ENCODE measurements at places on chromosomes 4 and X.

- DNase-seq = no peak
Measured at GRCh38 chr4:6194458-6195195, 5.7 kb downstream of the JAKMIP1 start.

DNA sequence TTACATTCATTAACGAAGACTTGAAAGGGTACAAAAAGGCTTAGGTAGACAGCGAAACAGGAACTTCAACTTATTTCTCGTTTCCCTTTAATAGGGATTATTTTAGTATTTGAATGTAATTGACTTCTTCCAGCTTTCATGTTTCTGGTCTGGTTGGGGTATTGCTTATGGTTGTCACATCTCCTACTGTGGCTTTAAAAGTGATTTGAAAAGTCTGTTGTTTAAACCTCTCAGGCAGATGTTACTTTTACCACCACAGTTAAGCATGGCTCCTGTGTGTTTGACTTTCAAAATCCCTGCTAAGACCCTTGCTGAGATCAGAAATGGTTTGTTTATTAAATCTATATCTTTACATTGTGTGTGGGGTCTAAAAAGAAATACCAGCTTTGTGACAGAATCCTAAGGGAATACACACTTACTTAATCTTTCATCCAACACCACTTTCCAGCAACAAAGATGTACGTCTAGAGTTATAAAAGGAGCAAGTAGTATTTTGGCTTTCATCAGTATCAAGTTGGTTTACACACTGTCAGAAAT lies 661.2 kb downstream of the FAT4 start:
- no peak for DNase-seq

GRCh38 chrX:70774223-70774622 lies 134.3 kb downstream of the TEX11 start:
- DNase-seq = no peak

DNA sequence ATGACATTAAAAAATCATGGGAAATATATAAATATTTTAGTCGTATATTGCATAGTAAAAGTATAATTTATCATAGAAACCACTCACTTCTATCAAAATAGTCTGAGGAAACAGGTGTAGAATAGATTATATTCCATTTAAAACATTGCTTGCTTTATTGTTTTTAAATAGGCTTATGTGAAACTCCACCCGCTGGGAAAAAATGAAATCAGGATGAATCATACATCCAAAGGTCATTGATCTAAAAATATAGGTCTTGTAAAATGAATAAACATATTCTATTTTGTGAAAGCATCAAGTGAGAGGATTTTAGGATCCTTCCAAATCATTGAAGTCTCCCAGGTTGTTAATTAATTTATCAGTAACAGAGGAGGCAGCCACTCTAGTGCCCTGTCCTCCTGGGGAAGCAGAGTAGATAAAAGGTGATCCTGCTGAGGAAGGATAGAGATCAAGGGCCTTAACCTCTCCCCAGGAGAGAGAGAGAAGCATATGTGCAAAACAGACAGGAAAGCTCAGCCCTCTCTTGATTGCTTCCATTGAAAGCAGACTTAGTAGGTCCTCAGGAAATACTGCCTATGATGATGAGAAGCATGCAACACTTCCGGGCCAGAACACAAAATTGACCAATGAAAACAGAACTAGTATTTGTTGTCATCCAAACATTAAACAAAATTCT lies 96.8 kb upstream of the MAP9 start:
- DNase-seq = no peak

DNA sequence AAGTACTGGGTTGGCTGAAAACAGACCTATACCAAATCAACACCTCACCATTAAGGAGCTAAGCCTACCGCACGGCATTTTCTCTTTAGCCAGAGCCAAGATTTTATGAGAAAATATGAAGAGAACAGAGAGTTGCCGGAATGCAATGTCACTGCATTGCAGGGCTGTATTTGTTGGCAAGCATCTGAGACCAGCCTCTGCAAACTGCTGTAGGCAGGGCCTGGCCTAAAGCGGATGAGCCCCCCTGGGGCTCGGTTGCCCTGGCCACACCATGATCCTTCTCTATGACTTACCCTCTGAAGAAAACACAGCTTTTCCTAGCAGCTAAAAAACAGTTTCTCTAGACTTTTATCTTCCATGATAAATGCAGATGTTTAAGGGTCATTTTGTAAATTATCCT lies 120.5 kb upstream of the SORBS2 start:
- DNase-seq = no peak

GRCh38 chr4:83320548-83320947 lies 14.1 kb downstream of the HPSE start:
- DNase-seq = no peak

GRCh38 chr4:78797777-78798284 lies 21.7 kb downstream of the BMP2K start:
- no peak for DNase-seq

- no peak for DNase-seq
Measured at GRCh38 chr4:47359891-47360290, 103.6 kb downstream of the COMMD8 start.

DNA sequence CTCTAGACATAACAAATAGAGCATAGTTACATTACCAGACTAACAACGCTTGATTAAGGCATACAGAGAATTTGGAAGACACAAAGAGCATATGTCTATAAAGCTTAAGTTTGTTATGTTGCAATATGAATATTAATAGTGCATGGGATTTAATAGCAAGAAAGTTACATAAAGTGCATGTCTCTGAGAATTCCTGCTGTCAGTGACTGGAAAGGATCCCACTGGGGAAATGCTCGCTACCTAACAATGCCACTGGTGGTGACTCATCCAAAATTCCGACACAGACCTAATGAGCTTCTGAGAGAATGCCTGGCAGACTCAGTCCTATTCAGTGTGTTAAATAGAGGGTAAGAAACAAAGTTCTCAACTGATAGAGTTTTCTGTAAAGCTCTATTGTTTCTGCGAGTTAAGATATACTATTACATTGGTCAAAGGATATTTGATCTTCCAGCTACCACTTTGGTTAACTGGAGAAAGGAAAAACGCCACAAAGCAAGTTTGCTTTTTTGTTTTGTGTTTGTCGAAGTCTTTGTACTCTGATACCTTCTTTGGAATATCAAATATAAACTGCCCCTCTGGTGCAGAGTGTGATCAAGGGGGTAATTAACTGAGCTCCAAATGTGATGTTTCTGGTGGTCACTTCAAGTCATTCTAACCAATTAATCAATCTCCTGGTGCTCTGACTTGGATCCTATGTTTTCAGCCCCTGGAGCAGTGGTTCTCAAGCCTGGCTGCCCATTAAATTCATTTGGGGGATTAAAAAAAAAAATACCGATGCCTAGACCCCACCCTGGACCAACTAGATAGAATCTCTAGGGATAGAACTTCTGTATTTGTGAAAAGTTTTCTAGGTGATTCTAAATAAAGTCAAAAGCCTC lies 107.9 kb downstream of the PALLD start:
- no peak for DNase-seq

- no peak for DNase-seq
Measured at GRCh38 chr4:143282211-143282707, 54.4 kb upstream of the GAB1 start.

GRCh38 chr4:88619971-88620370 lies 27.7 kb downstream of the HERC3 start:
- DNase-seq = no peak

GRCh38 chr4:22780317-22780716 lies 87.6 kb downstream of the GBA3 start:
- no peak for DNase-seq

GRCh38 chrX:53452812-53453211 lies 18.6 kb upstream of the HSD17B10 start:
- no peak for DNase-seq

GRCh38 chr4:33160126-33160525 lies 2440.0 kb downstream of the PCDH7 start:
- no peak for DNase-seq

- no peak for DNase-seq
Measured at GRCh38 chr4:157270108-157270507, 49.6 kb downstream of the GRIA2 start.

DNA sequence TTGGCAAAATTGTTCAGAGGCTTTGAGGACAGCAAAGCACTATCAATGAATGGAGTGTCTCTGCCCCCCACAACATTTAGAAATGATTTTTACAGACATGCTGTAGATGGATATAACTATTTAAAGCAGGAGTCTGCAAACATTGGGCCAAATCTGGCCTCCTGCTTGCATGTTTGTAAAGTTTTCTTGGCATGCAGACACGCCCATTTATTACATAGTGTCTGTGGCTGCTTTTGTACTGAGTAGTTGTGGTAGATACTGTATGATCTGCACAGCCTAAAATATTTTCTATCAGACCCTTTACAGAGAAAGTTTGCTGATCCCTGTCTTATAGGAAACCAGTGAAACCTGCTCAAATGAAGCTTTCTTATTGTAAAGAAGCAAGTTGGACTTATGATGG lies 45.5 kb upstream of the PHEX start:
- DNase-seq = no peak

DNA sequence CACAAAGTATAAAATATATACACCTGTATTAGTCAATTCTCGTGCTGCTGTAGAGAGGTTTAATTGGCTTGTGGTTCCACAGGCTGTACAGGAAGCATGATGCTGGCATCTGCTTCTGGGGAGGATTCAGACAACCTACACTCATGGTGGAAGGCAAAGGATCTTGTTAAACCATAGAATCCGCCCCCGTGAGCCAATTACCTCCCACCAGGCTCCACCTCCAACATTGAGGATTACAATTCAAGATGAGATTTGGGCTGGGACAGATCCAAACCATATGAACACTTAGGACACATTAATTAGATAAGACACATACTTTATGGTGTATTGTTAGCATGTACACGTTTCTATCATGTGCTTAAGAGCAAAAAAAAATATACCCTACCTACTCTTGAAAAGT lies 22.1 kb upstream of the SORBS2 start:
- DNase-seq = no peak

DNA sequence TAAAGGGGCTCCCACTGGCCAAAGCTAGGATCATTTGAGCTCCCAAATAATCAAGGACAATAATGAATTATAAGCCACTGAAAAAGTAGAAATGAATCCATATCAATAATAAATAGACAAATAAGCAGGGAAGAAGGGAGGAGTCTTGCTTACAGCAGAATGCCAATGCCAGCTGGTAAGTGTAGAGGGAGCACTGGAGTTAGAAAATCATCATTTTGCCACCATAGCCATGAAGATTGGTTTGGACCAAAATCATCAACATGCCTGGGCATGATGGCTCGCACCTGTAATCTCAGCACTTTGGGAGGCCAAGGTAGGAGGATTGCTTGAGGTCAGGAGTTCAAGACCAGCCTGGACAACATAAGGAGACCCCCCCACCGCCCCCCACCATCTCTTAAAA lies 20.4 kb upstream of the SH3KBP1 start:
- no peak for DNase-seq

- no peak for DNase-seq
Measured at GRCh38 chr4:128384091-128384520, 96.5 kb upstream of the PGRMC2 start.

GRCh38 chrX:15864629-15865028 lies 10.0 kb upstream of the AP1S2 start:
- no peak for DNase-seq

DNA sequence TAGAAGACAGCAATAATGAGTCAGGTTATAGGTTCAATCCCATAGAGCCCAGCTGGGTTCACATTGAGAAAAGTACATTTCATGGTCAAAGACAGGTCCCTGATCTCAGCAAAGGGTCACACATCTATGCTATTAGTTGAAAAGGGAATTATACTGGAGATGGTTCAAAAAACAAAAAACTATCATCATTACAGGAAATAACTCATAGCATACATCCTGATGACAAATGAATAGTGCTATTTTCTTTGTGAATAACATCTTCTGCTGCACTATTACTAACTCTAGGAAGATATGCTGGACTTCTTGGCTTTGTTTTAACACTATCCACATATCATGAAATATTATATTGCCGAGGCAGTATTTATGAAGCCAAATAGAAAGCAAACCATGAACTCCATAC lies 202.5 kb upstream of the MAB21L2 start:
- no peak for DNase-seq

DNA sequence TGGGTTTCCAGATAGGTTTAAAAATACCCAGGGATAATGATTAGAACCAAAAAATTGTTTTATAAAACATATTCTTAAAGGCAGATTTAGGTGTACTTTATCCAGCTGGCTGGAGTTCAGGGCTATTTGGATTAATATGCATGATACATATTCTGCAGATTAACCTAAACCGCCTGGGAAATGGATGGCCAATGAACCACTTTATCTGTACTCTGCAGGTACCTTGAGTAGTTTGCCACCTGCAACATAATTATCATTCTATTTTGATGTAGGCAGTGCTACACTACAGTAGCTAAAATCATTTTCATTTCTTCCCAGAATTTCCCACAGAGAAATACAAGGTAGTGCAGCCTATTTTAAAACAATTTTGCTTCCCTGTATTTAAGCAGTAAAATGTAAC lies 683.2 kb upstream of the GNPDA2 start:
- DNase-seq = no peak

GRCh38 chr4:4596720-4597119 lies 54.9 kb upstream of the STX18 start:
- no peak for DNase-seq

DNA sequence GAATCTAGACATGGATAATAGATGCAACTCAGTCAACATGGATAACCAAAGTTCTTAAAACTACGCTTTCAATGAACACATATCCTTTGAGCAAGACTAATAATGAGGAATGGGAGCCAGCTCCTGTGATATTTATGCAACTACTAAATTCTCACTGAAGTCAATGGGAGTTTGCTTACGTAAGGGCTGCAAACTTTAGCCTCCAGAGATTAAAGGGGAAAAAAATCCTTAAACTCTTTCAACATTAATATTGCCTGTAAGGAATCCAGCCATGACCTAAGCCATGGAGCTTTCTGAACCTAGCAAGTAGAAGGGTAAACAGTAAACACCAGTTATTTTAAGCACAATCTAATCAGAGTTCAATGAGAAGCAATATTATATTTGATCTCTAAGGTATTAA lies 125.2 kb upstream of the PITX2 start:
- no peak for DNase-seq

GRCh38 chr4:105632599-105632998 lies 75.9 kb downstream of the INTS12 start:
- DNase-seq = no peak

DNA sequence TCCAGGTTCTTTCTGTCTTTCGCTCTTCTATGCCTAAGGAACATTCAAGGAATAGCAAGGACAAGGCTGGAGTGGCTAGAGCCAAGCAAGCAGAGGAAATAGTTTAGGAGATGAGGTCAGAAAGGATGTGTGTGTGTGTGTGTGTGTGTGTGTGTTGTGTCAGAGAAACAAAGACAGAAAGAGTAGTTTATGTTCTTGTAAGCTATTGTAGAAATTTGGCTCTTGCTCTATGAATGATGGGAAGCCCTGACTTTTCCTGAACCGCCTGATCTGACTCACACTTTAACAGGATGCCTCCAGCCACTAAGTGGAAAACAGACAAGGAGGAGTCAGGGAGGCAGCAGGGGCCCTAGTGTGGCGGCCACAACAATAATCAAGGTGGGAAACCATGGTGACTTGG lies 39.7 kb downstream of the LGI2 start:
- no peak for DNase-seq
